Stimulated activated CD4-positive, alpha-beta T cell treated with anti-CD3 and anti-CD28 coated beads, Interleukin-2, amount 100 ng/mL, for 24 hours (primary cell): ENCODE measurements at places on chromosomes 12 and 14.
A peak's percentile ranks its signal among the peaks of the same experiment; 100 is the strongest.

DNA sequence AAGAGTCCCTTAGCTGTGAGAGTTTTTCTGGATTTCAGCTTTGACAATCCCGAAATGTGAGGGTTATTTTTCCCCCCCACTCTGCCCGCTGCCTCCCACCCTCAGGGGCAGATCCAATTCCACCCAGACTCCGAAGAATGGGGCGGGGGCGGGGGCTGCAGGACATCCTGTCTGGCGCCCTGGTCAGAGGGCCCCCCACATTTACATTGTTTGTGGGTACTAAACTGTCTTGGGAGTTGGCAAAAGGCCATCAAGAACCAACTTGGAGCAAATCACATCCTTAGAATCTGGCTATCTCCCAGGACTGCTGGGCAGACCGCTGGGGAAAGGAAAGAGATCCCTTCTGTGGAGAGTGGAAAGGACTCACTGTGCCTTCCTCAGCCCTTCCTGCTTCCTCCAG is 2.4 kb downstream of the EMP1 start:
- DNase-seq, result no peak

DNA sequence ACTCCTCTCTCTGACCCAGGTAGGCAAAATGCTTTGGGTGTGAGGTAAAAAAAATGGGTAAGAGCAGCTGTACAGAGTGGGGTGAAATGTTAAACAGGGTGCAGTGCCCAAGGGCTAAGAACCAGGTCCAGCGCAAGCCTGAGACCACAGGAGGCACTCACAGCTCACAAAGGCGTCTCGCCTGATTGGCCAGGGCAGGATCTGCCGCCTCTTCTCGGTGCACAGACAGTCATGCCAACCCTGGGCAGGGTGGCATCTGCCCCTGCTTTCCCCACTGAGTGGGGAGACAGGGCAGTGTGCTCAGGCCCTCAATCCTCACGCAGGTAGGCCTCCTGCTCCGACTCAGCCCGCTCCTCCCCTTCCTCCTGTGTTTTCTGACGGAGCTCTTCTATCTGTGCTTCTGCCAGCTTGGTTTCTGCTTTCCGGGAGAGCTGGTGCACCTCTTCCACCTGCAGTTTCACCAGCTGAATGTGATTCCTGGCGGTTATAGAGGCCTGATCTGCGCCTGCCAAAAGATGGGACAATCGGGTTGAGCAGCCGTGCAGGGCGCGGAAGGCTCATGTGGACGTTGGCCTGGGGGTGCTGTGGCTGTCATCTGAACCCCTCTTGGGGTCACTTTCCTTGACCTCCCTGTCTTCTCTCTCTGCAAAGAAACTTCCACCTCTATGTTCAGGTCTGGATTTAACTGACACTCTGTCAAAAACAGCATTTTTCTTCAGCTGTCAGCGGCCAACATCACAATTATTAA is 4.7 kb downstream of the B3GNT4 start:
- no peak for DNase-seq

DNA sequence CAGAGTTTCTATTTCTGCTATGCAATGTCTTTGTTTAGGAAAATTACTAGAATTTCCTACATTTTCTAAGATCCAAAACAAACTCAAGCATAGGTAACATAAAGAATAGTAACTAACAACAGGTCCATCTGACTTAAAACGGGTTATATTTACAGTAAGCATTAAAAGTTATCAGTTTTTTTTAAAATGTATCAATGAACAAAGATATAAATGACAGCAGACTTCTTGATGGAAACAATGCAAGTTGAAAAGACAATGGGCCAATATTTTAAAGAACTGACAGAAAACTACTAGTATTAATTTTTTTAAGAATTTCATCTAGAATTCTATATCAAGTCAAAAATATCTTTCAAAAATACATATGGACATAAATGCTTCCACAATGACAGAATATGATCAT is 367.1 kb upstream of the MGAT4C start:
- no peak for DNase-seq

DNA sequence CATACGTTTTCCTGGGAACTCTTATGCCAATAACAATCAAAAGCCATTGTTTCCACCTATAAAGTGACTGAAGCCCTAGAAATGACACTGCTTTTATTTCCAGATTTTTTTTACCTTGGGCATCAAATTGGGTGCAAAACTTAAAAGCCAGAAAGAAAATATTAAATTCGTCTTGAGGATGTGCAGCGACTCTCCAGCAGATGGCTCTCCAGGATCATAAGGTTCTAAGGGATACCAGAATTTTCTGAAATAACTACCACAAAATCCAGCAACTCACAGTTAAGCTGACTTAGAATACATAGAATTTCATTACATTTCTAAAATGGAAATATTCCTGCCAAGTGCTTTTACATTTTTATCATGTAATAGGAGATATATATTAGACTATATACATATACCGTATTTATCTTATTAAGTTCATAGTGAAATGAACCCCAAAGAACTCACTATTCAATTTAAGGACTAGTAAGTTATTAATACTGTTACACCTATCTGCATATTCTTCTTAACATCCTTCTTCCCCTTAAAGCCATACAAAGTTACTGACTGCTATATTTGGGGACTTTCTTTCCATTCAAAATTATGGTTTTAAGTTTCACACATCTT is 44.0 kb downstream of the ARMH4 start:
- peak; percentile 23 for DNase-seq

- peak; percentile 22 for DNase-seq
These were observed 423.6 kb downstream of the BTG1 start for GRCh38 chr12:91722072-91722471.

GRCh38 chr14:32104803-32105202 is 27.7 kb downstream of the ARHGAP5 start:
- DNase-seq, result no peak

GRCh38 chr14:98924046-98924445 is 348.0 kb downstream of the BCL11B start:
- DNase-seq, result no peak

- no peak for DNase-seq
These were observed 8.5 kb upstream of the SYNE3 start for GRCh38 chr14:95524706-95525512.

GRCh38 chr14:103084021-103084919 is at the start of gene LBHD2:
Gene LBHD2, plus strand, starts transcription at chr14:103084210. Its CDS starts 1,803 bp downstream, at chr14:103086013.
- no peak for DNase-seq

DNA sequence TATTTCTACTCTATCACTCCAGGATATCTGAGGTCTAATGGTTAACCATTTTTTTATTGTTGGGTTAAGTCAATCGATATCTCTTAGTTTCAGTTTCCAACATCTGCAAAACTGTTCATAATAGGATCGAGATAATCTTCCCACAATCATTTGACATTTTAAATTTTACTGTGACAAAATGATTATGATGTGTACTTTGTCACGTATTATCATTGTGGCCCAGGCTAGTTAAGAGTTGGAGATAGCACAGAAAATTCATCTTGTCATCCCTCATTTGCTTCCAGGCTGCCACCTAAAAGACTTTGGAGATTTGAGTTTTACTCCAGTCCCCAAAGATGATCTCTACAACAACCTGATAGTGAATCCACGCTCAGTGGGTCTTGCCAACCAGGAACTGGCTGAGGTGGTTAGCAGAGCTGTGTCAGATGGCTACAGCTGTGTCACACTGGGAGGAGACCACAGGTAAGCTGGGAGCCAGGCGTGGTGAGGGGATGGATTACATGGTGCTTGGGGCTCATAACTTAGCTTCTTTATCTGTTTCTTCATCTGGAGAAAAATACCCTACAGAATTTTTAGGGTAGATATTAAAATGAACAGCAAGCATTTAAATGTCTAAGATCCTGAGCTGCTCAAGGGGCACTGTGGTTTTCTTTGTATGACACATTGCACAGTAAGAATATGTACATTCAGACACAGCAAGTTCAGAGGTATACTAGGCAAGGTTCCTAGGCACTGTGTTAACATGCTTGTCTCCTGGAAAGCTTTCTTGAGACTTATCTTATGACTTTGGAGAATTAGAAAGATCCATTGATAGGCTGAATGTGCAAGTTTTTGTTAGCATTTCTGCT is 22.4 kb downstream of the ARG2 start:
- no peak for DNase-seq

GRCh38 chr14:20477211-20477876 is 8.1 kb downstream of the PNP start:
- DNase-seq, result no peak

GRCh38 chr12:55930771-55931316 is at the start of gene DGKA:
Gene DGKA, plus strand, starts transcription at chr12:55931162. Its CDS starts 5,342 bp downstream, at chr12:55936504.
- DNase-seq, result peak; percentile 82

- DNase-seq, result no peak
These were observed 11.7 kb upstream of the DAAM1 start for GRCh38 chr14:59176765-59177164.

- DNase-seq, result no peak
These were observed 149.7 kb downstream of the PHLDA1 start for GRCh38 chr12:75881920-75882319.

GRCh38 chr12:103696101-103696500 is 109.0 kb downstream of the STAB2 start:
- no peak for DNase-seq

- DNase-seq, result no peak
These were observed 8.7 kb downstream of the MMP14 start for GRCh38 chr14:22845103-22845394.

DNA sequence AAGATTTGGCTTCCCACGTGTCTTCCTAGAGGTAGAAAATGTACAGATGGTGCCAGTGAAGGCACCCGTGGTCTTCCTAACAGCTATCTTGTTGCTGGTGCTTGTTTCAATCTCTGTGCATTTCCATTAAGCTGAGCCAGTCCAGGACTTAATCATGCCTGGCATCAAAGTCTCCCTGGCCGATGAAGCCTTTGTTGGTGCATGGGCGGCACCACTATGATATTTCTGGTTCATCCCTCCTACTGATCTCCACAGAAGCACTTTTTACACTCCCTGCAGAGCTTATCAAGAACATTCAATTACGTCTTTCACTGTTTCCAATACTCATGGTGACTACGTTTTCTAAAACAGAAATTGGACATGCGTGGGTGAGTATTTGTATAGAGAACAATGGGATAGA is 128.4 kb downstream of the TTC8 start:
- no peak for DNase-seq

GRCh38 chr12:53676656-53677015 is 753 bp upstream of the ATP5MC2 start:
- DNase-seq, result peak; percentile 36

DNA sequence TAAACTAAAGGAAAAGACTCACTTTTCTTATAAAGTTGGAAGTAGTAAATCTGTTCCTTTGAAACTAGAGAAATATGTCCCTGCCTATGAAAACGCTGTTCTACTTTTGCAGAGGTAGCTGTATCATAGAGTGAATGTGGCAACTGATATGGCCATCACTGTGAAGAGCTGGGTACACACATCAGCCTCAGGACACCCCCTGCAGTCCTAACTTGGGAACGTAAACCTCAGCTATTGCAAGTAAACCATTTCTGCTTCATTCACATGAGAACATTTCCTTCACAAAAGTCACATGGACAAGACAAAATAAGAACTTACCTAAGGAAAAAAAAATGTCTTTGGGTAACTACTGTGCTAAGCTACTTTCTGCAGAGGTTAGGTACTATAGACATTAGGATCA is 233.3 kb upstream of the PPFIA2 start:
- DNase-seq, result peak; percentile 2

DNA sequence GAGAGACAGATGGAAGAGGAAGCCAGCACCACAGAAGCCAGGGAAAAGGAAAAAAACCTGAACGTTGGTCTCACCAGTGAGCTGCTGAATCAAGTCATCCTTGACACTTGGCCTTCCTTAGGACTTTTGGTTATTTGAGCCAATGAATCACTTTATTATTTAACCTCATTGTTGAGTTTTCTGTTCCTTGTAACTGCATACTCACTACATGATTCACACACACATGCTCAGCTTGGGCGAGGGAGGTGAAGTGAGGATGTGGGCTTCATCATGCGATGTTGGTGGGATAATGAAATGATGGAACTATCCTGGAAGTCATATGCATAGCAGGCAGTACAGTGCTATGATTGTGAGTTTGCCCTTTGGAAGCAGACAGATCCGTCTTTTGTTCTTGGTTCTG is 40.6 kb upstream of the RPH3A start:
- no peak for DNase-seq

DNA sequence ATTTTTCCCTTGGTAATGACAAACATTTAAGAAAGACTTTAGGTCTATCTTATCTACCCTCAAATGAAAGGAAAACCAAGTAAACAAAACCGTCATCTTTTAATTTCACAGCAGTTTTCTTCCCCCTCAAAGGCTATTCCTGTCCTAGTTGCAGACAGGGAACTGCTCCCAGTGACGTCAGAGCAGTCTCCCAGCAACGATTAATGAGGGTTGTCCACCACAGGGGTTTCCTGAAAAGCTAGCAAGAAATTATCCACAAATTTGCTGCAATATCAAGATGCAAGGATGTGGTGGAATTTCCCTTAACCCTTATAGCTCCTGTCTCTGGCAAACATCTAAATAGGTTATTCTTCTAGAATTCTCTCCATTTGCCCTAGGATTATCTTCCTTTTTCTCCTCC is 89.1 kb upstream of the STAC3 start:
- no peak for DNase-seq

- no peak for DNase-seq
These were observed 16.4 kb upstream of the CNIH1 start for GRCh38 chr14:54457609-54457996.

- DNase-seq, result no peak
These were observed 40.7 kb downstream of the R3HDM2 start for GRCh38 chr12:57390174-57390573.

DNA sequence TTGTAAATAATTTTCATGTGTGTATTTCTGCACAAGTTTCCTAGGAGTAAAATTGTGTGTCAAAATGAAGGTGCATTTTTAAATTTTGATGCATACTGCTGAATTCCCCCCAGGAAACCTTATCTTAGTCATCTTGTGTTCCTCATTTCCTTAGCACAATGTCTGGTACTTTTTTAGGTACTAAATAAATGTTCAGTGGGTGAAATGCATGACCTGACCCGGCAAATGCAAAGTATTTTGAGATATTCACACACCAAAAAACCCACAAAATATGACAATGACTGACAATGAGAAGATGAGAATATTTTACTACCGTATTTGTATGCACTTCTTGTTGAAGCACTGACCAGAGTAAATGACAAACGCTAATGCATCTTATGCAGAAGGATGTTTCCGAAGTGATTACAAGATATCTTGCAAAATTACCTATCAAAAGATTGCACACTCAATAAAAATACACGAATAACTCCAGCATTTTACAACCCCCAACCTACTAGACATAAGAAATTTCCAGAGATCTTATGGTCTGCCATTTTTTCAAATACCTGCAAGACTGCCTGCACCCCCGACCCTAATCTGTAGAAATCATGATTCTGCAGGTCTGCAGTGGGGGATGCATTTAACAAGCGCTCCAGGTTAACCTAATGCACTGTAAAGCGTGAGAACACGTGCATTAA is 895 bp upstream of the PRKAB1 start:
- DNase-seq, result no peak

GRCh38 chr12:800401-800800 is 48.0 kb downstream of the WNK1 start:
- no peak for DNase-seq
